ENCODE measurements at places on chromosomes 5 and 9.

DNA sequence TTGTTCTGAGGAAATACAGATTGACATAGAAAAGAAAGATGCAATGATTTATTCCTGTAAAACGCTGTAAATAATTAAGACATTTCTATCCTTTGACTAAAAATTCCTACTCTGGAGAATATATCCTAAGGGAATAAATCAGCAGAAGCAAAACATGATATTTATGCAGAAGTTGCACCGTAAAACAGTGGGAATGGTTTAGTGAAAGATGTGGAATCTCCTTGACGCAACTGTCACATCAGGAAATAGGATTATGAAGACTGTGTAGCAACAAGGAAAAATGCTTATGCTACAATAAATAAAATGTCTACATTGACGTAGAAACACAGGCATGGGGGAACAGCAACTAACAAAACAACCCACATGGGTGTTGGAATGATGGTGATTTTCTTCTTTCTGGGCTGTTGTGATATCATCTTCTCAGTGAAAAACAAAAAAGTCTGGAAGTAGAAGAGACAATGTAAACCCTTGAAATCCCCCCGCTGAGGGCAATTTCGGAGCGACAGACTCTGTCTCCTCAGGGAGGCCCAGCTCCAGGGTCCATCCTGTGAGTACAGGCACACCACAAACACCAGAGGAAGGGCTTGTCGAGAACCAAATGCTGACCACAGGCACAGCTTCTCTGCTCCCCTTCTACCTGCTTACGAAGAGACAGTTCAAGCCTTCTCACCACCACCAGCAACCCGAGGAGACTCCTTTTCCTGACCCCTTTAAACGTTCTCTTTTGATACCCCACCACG, 25.2 kb downstream of the COL23A1 start:
- H3K4me1 ChIP-seq: no peaks in the 10 kb centered on the region
- DNase-seq: no peak
- H3K27me3 ChIP-seq: no peaks in the 10 kb centered on the region
- no peak overlapping the region for H3K4me3 ChIP-seq
- no peak overlapping the region for H3K27ac ChIP-seq

GRCh38 chr9:78001946-78002731, 29.5 kb downstream of the GNAQ start:
- no peaks in the 10 kb centered on the region for H3K36me3 ChIP-seq
- H3K4me1 ChIP-seq: no peaks in the 10 kb centered on the region
- H3K27me3 ChIP-seq: no peaks in the 10 kb centered on the region

DNA sequence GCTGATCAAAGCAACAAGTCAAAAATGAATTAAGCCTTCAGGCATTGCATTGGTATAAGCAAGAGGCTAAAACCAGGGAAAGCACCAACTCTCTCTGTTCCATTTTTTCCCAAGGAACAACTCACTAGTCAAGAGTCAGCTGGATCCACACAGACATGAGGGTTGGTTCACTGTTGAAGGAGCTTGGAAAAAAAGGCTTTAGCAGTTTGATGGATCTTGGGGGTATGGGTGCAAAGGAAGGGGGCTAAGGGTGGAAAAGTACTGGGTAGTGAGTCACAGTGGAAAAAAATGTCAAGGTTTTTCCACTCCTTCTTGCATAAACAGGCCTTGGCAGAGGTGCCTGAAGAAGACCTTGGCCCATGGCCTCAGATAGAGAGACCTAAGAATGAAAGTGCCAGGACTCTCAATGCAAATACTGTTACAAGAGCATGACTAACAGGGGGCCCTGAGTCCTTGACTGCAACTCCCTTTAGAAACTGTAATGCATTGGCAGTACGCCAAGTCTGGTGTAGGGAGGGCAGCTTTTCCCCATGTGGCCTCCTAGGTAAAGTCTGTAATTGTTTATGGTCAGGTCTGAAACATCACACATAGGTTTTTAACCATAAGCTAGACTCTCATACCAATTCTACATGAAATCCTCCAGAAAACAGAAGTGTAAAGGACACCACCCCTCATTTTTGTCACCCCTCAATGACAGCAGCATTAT, 23.7 kb downstream of the ACTL7A start:
- peak; percentile 68 for DNase-seq
- H3K4me1 ChIP-seq: peaks cover 5% of the 10 kb centered on the region
- H3K4me3 ChIP-seq: no peak overlapping the region
- H3K27ac ChIP-seq: no peak overlapping the region
- no peaks in the 10 kb centered on the region for H3K27me3 ChIP-seq

DNA sequence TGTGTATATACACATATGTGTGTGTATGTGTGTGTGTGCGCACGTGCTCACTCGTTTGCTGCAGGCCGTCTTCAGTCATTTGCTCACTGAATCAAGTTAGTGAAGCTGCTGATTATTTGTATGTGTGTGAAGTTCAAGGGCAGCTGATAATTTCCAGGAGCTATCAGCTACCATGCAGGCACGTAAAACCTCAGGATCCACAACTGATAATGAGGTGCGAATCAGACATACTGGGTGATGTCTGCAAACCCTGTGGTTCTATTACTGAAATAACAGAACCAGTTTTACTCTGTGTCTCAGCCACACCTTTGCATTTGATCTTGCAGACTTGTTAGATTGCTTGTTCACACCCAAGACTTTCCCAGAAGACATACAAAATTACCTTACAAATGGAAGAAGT, 257.6 kb downstream of the TAF11L14 start:
- H3K27me3 ChIP-seq: no peaks in the 10 kb centered on the region
- no peaks in the 10 kb centered on the region for H3K4me1 ChIP-seq

GRCh38 chr9:132703336-132703735, 33.1 kb downstream of the GTF3C4 start:
- no peaks in the 10 kb centered on the region for H3K36me3 ChIP-seq
- no peak overlapping the region for H3K27ac ChIP-seq
- H3K27me3 ChIP-seq: no peaks in the 10 kb centered on the region
